Mammary microvascular endothelial cell (primary cell): ENCODE measurements at places on chromosomes 3 and 15. TPM values are rescaled to one million over a fixed set of nuclear protein-coding genes. Genes with fewer than 3 reads are reported as not detected.

P2RY14 gene
- total RNA-seq = not detected in 2 replicates

CHRD gene
- total RNA-seq = 0.07 and 1.7 TPM in 2 replicates

TRPM1 gene
- total RNA-seq = under 0.01 and 0.60 TPM in 2 replicates

HCN4 gene
- not detected in 2 replicates for total RNA-seq

PARP15 gene
- total RNA-seq = 0.94 and 1.1 TPM in 2 replicates

UCN2 gene
- 0.10 TPM in 1 of 2 replicates, not detected in the other for total RNA-seq

GP5 gene
- 0.13 TPM in 1 of 2 replicates, not detected in the other for total RNA-seq

TUSC2 gene
- total RNA-seq = 46.2 and 59.0 TPM in 2 replicates

LMAN1L gene
- not detected in 2 replicates for total RNA-seq

GCNT3 gene
- total RNA-seq = not detected in 2 replicates

KPNA1 gene
- total RNA-seq = 30.6 and 31.3 TPM in 2 replicates

CYP19A1 gene
- not detected in 2 replicates for total RNA-seq

GABRR3 gene
- not detected in 2 replicates for total RNA-seq

MAGI1 gene
- 10.2 and 11.1 TPM in 2 replicates for total RNA-seq

CLEC3B gene
- not detected in 2 replicates for total RNA-seq

UBP1 gene
- total RNA-seq = 58.6 and 69.5 TPM in 2 replicates

FAM81A gene
- total RNA-seq = 0.20 and 0.44 TPM in 2 replicates

TEX9 gene
- total RNA-seq = 1.5 and 1.6 TPM in 2 replicates
